Fibroblast of upper back skin (primary cell): ENCODE measurements at places on chromosomes 5 and 9.
A peak's percentile ranks its signal among the peaks of the same experiment; 100 is the strongest.

GRCh38 chr5:93607367-93608258, 24.6 kb downstream of the NR2F1 start:
- peak; percentile 53 for DNase-seq

- DNase-seq: peak; percentile 64
Measured at GRCh38 chr9:95091601-95092261, 225.8 kb downstream of the FANCC start.

DNA sequence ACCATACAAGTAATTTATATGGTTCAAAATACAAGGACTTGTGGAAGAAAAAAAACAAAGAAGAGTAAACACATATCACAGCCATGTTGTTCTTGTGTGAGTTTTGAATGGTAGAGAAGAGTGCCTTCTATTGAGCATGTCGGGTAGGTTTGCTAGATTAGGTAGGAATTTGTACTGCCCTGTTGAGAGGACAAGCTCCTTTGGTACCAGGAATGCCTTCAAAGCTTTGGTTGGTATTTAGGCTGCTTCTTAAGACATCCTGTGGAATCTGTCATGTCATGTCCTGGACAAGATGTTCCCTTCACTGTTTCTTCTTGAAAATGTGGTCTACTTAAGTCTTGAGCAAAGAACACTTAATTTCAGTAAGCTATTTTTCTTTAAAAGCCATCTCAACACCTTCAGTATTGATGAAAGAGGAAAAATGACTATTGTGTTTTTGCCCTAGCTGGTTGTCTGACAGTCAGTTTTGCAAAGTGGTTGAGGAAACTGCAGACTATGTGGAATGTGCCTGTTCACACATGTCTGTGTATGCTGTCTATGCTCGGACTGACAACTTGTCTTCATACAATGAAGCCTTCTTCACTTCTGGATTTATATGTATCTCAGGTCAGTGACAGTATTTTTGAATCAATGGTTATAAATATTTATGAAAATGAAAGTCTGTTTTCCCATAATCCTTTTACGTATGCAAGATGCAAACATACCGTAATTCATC, 296.9 kb downstream of the ADGRV1 start:
- DNase-seq: no peak

GRCh38 chr5:10588109-10588775, 24.4 kb downstream of the ANKRD33B start:
- DNase-seq: no peak

DNA sequence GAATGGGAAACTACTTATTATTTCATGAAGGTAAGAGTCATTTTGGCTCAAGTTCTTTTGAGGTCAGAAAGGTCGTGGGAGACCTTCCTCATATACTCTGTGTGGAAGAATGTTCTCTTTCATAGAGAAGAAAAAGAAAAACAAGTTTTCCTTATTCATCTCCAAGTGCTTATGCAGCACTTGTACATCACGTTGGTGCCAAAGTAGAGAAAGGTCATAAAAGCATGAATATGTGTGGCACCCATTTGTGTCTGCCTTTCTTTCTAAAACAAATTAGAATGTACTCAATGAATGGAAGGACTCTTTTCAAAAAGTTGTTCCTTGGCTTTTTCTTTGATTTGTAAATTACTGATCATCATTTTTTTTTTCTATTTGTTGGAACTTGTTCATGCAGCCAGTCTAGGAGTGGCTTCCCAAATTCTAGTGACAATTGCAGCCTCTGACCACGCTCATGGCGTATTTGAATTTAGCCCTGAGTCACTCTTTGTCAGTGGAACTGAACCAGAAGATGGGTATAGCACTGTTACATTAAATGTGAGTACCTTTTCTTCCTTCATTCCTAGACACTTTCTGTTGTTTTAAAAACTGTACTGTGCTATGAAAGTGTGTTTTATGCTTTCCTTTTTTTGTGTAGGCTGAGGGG, 122.4 kb downstream of the ADGRV1 start:
- DNase-seq: no peak

DNA sequence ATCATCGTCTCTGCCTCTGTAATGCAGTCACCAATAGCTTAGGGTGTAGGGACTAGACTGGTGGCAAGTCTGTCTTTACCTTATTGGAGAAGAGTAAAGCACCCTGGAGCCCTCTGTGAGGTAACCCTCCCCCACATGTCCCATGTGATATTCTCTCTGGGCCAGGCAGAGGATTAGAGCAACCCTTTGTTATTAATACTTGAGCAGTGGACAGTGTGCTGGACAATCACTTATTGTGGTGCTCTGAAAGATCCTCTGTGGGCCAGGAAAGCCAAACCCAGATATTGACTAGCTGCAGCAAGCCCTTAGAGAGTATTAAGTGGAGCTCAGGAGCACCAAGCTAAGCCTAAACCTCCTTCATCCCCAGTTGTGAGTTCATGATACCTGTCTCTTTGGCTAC, 139.7 kb upstream of the RUSC2 start:
- DNase-seq: no peak

GRCh38 chr5:169710675-169711074, 73.6 kb downstream of the DOCK2 start:
- no peak for DNase-seq

- DNase-seq: peak; percentile 44
Measured at GRCh38 chr9:136882109-136882946, 4.0 kb upstream of the TRAF2 start.

- no peak for DNase-seq
Measured at GRCh38 chr9:16070455-16071145, 517.8 kb downstream of the CCDC171 start.

DNA sequence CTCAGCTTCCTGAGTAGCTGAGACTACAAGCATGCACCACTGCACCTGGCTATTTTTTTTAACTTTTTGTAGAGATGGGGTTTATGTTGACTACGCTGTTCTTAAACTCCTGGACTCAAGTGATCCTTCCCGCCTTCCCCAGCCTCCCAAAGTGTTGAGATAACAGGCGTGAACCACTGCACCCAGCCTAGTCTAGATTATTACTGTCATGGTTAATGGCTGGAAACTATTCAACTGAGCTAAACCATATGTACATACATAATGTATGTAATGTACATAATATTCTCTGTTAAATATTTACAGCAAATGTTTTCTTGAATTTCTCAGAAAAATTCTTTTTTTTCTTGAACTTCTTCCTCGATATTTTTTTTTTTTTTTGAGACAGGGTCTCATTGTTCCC, 21.3 kb downstream of the PPP2CA start:
- no peak for DNase-seq

DNA sequence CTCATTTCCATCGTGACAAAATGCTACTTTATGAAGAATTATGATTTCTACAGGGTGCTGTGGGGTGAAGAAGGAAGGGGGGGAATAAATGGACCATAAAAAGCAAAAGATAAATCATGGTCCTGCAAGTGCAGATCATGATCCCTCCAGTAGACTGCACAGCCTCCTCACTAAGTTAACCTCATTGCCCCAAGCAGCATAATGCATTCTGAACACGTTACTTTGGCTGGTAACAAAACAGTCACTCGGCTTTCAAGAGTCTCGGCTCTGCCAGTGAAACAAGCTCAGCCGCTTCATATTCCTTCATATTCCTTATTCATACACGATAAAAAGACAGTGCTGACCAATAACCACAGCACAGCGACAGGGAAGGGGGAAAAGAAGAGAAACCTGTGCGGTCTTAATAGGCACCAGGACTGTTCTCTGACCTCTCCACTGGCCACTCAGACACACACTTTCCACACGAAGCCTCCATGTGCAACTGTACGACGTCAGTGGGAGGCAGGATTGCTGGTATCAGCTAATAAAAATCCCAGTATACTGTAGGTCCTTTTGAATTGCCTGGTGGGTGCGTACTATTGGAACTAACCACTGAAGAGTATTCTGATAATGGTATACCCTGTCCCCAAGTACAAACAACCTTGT, 60.5 kb downstream of the ANKH start:
- no peak for DNase-seq

GRCh38 chr5:40043916-40044315, 619.1 kb upstream of the DAB2 start:
- no peak for DNase-seq

GRCh38 chr9:105608721-105609598, 51.0 kb downstream of the FKTN start:
- DNase-seq: peak; percentile 40

DNA sequence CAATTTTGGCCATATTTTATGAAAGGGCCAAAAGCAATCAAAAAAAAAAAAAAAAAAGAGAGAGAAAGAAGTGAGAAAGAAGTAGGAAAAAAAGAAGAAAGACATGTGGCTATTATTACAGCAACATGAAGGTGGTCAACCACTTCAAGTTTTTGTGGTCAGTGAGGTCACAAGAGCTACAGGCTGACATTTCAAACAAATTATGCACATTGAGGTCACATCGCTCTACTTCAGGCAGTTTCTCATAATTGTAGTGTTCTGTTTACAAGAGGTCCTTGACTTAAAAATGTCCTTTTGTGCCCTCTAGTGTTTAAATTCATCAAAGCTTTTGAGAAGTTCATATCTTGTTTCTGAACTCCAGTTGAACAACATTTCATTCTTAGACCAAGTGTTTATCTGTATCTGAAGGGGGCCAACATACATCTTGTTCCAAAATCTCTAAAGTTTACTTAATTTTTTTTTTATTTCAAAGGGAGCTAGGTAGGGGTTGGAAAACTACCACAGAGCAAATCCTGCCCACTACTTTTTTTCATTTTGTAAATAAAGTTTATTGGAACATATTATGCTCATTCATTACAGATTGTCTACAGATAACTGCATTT, 513.1 kb downstream of the PDE4D start:
- DNase-seq: peak; percentile 89

DNA sequence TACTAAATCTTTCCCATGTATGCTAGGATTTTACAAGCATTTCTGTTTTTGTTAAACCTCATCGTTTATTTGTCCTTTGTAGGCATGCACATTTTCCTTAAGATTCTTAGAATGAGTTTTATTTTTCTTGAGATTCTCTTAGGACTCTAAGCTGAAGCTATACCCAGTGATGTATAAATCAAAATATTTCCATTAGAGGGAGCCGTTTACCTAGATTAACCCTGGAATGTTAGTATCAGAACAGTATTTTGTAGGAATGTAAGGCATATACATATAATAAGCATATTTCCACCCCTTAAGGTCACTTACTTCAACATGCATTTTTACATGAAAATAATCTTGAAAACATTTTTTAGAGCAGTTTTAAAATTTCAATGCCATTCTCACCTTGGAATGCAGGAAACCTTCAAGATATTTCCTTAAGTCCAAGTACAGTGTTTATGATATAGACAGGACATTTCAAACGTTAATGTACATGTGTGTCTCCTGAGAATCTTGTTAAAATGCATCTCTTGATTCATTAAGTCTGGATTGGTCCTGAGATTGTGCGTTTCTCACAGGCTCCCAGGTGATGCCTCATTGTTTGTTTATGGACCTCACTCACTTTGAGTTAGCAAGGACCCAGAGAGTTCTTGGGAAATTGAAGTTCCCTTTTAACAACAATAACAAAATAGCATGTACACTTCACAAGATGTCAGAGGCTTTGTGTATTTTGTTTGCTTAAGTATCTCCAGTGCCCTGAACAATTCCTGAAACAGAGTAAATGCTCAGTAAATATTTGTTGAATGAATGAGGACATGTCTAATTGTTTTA, 34.9 kb upstream of the FCHO2 start:
- peak; percentile 61 for DNase-seq

GRCh38 chr5:115360046-115360685, 63.7 kb upstream of the CCDC112 start:
- DNase-seq: no peak

DNA sequence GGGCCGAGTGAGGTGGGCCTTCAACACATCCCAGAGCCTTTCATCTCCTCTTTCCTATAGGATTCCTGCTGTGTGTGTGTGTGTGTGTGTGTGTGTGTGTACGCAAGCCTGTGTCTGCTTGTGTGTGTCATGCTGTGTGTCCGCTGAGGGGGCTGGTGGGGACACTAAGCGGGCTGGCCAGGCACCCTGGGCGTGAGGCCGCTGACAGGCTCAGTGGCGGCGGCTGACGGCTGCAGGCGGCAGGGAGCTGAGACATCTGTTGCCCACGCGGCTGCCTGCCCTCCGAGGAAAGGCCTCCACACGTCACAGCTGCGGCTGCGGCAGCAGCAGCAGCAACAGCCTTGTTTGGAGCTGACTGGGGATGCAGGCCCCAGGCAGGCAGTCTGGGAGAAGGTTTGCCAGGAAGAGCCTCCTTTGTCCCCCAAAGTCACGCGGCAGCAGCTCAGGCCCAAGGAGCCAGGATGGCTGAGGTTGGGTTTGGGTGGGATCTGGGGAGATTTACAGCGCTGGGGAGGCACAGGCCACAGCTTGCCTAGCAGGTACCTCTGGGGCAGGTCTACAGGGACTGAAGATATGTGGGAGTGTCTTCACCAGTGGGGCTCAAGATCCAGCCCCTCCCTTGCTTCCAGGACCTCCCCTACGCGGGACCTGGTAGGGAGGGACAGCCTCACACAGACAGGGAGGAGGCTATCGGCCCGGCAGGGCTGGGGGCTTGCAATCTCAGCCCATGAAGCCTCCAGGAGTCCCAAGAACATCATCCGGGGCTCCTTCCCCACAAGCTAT, 1.8 kb downstream of the PDLIM4 start:
- DNase-seq: peak; percentile 89

DNA sequence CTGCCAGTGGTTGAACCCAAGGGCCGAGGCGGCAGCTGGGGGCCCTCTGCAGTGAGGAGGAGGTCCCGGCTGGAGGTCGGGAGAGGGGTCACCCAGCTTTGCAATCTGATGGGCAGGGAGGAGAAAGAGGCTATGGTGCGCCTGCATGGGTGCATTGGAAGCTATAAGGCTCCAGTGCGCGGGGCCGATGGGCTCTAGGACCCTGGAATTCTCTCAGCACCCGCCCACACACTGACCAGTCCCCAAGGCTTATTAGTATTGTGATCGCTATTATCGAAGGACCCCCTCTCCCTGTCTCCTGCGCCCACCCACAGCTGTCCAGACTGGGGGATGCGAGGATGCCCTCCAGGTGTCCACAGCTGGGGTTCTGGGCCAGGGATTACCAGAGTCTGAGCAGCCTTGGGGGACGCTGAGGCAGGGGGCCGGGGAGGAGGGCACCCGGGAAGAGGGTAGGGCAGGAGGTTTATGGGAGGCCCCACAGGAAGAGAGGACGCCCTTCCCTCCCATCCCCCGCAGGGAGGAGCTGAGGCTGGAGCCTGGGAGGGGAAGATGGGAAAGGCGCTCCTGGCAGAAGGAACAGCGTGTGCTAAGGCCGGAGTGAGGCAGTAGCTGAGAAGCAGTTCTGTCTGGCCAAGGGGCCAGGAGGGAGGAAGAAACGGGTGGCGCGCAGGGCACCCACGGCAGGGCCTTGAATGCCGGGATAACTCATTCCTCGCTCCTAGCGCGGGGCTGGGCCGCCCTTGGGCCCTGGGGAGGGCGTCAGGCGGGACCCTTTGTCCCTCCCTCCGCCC, 24.2 kb downstream of the C9orf50 start:
- peak; percentile 80 for DNase-seq

DNA sequence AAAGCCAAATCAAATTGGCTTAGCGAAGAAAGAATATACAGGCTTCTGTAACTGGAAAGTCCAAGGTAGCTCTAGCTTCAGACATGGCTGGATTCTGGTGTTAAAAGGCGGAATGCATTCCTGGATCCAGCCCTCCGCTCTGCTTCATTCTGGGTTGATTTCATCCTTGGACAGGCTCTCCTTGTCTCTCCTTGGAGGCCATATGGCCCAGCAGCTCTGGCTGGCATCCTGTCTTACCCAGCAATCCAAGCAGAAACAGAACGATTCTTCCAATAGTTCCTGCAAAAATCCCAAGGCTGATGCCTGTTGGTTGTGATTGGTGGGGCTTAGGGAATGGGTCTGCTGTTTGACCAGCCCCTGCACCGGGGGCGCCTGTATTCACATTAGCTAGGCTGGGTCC, 37.0 kb upstream of the SAP30L start:
- no peak for DNase-seq
